ENCODE measurements at places on chromosomes 1 and 21.

DNA sequence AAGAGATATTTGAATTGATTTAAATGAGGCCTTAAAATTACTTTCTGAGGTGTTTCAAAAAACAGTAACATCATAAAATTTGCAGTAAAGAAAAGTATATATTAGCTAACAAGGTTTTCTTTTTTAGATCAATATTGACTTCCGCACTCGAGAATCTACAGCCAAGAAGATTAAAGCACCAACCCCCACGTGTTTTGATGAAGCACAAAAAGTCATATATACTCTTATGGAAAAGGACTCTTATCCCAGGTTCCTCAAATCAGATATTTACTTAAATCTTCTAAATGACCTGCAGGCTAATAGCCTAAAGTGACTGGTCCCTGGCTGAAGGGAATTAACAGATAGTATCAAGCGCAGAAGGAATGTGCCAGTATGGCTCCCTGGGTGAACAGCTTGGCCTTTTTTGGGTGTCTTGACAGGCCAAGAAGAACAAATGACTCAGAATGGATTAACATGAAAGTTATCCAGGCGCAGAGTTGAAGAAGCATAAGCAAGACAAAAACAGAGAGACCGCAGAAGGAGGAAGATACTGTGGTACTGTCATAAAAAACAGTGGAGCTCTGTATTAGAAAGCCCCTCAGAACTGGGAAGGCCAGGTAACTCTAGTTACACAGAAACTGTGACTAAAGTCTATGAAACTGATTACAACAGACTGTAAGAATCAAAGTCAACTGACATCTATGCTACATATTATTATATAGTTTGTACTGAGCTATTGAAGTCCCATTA, 3.6 kb downstream of the RGS1 start:
- no peak for DNase-seq

GRCh38 chr1:108592030-108592759, 32.3 kb downstream of the EEIG2 start:
- DNase-seq: no peak

- DNase-seq: no peak
Observed at GRCh38 chr1:91818713-91818975, 67.3 kb downstream of the TGFBR3 start.

DNA sequence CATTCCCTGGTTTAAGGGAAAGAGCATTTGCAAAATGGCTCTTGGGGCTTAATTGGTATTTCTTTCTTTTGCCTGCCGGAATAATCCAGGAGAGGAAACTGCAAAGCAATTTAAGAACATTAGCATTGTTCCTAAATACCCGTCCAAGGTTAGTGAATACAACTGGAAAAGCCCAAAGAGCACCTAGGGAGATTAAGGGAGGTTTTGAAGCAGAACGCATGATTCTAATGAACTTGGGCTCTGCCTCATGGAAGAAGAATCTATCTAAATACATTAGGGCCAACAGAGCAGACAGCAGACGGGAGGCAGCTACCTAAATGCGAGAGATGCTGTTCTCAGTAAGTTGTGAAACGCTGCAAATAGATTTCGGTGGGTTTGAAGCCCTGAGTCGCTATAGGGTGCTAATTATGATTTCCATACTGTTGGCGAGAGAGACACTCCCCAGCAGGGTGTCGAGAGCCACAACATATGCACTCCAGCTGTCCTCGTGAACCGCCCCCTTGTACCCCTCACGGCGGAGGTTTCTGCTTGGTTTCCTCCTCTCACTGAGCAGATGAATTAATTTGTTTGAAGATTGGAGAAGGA, 326.7 kb upstream of the CAMK1G start:
- no peak for DNase-seq

DNA sequence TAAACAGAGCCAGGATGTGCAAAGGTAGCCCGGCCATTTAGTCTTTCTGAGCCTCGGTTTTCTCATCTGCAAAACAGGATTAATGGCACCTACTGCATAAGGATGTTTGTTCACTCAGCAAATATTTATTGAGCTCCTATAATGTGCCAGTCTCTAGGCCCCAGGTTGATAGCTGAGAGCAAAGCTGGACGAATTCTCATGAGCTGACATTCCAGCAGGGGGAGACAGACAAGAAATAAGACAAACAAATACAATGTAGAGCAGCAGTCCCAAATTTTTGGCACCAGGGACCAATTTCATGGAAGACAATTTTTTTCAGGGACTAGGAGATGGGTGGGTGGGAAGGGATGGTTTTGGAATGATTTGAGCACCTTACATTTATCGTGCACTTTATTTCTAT, 74.3 kb upstream of the PAX7 start:
- no peak for DNase-seq

GRCh38 chr1:10516925-10517676, 42.4 kb downstream of the PEX14 start:
- no peak for DNase-seq

- DNase-seq: peak; percentile 67
Observed at GRCh38 chr1:9196129-9197040, 38.2 kb upstream of the H6PD start.
